ENCODE measurements at places on chromosomes 7 and 10. TPM values are rescaled to one million over a fixed set of nuclear protein-coding genes. Genes with fewer than 3 reads are reported as not detected.
A peak's percentile ranks its signal among the peaks of the same experiment; 100 is the strongest.

The PEX1 gene
- total RNA-seq: 18.1 TPM

DNA sequence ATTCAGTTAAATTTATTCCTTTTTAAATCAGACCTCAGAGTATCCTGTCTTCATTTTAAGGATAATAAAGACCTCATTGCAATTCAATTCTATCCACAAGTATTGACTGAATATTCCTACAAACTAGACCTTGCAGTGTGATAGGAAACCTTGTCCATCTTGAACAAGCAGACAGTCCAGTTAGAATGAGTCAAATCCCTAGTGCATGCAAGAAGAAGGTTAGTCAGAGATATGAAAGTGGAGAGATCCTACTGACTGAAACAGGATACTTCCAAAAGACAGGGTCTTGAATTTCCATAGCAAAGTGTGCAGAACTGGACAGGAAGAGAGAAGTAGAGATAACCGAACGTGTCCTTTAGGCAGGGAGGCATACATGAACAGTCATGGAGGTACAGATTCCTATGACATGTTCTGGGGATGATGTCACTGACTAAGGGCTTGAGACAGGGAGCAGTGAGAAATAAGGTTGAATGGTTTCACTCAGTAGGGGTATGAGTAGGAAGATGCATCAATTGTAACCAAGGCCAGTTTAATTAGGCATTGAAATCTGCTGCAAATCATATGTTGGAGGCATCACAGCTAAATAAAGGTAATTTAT, 45.2 kb downstream of the PPP1R3A start:
- no peak for DNase-seq

DNA sequence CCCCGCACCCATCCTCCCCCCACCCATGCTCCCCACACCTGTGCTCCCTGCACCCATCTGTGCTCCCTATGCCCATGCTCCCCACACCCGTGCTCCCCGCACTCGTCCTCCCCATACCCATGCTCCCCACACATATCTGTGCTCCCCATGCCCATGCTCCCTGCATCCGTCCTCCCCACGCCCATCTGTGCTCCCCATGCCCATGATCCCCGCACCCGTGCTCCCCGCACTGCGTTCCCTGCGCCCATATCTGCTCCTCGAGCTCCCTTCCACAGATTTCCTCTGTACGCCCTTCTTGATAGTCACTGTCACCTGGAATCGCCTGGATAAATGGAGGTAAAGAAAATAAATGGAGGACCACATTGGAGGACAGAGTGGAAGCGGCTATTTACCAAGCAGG, 9.9 kb downstream of the DIP2C start:
- DNase-seq: no peak

The CRTAC1 gene
- not detected for total RNA-seq

The WDFY4 gene
- 2.0 TPM for total RNA-seq

DNA sequence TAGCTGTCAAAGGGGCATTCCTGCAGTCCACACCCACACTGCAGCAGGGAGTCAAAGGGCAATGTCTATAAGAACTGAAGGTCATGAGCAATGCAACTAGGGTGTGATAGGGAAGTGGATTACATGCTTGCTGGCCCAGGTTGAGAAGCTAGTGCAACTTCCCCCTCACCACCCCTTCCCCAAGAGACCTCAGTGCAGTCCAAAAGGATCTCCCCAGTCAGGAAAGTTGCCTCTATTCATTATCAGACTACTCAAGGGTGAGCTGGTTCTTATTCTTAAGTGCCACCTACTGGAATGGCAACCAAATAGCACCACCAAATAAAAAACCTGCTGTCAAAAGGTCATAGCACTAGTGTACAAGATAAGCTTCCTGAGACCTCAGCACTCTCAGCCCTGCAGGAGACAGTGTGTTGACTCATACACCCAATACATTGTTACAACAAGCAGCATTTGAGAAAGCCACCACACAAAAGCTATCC, 28.2 kb downstream of the MTERF1 start:
- DNase-seq: no peak

GRCh38 chr10:118471863-118472262, 123.6 kb downstream of the PRLHR start:
- no peak for DNase-seq

The MMD2 gene
- total RNA-seq: not detected

DNA sequence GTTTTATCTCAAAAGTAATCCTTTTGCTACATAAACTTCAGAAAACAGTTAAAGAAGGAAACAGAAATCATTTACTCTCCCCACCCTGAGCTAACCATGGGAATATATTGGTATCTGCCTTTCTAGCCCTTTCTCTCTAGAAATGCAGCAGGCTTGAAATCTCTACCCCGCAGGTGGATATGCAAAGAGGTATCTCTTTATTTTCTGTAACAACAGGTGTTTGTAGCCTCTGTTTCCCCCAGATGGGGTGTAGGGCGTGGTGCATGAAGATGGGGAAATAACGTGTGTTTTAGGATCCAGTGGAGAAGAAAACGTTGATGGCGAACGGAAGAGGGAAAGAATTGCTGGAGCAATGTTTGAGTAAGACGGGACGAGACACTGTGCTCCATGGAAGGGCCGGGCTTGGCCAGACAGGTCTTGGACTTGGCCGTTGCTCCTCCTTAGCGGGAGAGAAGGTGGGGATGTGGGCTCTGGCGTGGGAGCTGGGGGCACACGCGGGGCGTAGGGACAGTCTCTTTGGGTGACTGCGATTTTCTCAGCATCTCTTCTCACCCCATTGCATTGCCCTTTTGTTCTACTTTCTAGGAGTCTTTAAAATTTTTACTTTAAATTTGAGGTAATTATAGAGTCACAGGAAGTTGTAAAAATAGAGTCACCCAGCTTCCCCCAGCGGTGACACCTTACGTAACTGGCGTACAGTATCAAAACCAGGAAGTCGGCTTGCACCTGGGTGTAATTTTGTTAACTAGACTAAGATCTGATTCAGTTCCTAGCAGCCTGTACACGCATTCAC, 82.9 kb downstream of the ELFN1 start:
- DNase-seq: peak; percentile 45

GRCh38 chr10:130015075-130015695, 51.1 kb upstream of the EBF3 start:
- no peak for DNase-seq

The ANKRD26 gene
- total RNA-seq: 4.0 TPM

GRCh38 chr7:30168835-30169573, 34.2 kb downstream of the MTURN start:
- no peak for DNase-seq

The GPR85 gene
- not detected for total RNA-seq

The LGI1 gene
- total RNA-seq: not detected

GRCh38 chr10:69007260-69007659, 18.7 kb downstream of the KIFBP start:
- no peak for DNase-seq

GRCh38 chr10:119477444-119477843, 65.1 kb downstream of the RGS10 start:
- DNase-seq: no peak

GRCh38 chr7:27656724-27657123, 6.0 kb downstream of the HIBADH start:
- no peak for DNase-seq

The IRF5 gene
- 0.79 TPM for total RNA-seq

GRCh38 chr7:33733870-33734650, 171.3 kb upstream of the BMPER start:
- DNase-seq: no peak

The PALD1 gene
- total RNA-seq: not detected

- DNase-seq: no peak
Measured at GRCh38 chr7:74479961-74480829, 26.5 kb downstream of the GTF2IRD1 start.

DNA sequence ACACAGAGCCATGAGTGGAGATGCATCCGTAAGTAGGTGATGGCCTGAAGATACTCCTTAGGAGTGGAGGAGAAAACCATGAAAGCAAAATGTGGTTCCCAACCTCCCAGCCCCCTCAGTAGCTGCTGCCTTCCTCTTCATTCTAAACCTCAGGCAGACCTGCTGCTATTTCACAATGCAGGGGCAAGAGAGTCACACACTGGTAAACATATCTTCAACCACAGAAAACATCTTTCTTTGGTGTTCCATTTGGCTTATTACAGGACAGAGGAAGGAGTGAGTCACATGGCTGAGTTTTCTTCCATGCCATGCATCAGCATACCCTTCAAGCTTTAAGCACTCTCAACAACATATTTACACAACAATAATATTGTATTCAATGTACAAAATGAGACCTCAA, 342.1 kb downstream of the BMPER start:
- no peak for DNase-seq

GRCh38 chr7:14896461-14896860, 6.1 kb downstream of the DGKB start:
- no peak for DNase-seq

- DNase-seq: no peak
Measured at GRCh38 chr7:12623223-12623622, 52.7 kb downstream of the SCIN start.

The CNPY1 gene
- not detected for total RNA-seq

The BHLHA15 gene
- total RNA-seq: not detected

GRCh38 chr7:108093341-108093740, 36.8 kb downstream of the LAMB4 start:
- no peak for DNase-seq

DNA sequence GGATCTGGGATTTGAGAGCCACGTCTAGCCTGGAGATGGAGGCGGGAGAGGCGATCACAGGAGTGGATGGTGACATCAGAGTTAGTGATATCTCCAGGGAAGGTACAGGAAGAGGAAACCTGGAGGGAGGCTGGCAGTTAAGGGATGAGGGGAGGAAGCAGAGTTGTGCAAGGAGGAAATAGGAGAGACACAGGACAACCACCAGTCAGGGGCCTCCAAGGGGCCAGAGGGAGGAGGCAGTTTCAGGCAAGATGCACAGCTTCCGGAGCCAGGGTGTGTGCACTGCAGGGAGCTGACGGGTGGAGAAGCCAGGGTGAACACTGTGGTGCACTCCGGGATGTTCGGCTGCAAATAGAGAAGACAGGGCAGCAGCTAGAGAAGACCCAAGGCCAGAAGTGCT, 141.2 kb downstream of the GLI3 start:
- DNase-seq: no peak

GRCh38 chr7:45103958-45104843, 7.3 kb downstream of the TBRG4 start:
- no peak for DNase-seq

GRCh38 chr10:77180794-77181193, 456.8 kb downstream of the KCNMA1 start:
- DNase-seq: no peak

GRCh38 chr7:150942001-150942590, 36.0 kb downstream of the KCNH2 start:
- DNase-seq: no peak

DNA sequence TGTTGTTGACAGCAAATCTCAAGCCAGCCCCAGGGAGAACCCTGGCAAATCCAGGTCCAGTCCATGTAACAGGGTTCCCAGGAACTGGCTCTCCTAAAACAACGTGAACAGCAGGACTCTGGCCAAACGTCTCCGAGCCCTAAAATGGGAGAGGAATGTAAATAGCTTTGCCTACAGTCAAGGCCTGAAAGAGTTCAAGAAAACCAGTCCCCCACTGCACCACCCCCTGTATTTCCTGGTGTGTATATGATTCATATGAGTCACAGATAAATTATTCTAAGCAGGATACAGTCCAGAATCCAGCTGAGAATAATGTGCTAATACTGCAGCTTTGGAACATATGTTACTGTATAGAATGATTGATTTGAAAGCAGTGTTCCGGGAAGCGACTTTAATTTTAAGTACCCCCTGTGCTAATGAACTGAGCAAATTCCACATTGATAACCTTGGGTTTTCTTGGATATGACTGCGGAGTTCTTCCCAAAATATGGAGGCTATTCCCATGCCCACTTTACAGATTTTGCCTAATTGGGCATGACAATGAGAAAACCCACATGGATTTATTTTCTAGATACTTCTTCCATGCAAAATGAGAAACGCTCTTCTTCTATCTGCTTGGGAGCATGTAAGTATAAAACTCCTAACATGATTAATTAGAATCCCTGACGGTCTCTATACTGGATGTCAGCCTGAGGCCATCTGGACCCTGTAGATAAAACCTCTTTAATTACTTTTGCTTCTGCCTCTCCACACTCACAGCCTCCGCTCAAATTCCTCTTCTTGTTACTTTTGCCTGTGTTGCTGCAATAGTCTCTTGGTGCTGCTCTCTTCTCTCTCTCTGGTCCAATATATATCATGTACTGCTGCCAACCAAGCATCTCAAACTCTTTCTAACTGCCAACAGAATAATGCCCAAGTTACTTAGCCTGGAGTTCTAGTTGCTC, 50.2 kb downstream of the LAMB4 start:
- no peak for DNase-seq

DNA sequence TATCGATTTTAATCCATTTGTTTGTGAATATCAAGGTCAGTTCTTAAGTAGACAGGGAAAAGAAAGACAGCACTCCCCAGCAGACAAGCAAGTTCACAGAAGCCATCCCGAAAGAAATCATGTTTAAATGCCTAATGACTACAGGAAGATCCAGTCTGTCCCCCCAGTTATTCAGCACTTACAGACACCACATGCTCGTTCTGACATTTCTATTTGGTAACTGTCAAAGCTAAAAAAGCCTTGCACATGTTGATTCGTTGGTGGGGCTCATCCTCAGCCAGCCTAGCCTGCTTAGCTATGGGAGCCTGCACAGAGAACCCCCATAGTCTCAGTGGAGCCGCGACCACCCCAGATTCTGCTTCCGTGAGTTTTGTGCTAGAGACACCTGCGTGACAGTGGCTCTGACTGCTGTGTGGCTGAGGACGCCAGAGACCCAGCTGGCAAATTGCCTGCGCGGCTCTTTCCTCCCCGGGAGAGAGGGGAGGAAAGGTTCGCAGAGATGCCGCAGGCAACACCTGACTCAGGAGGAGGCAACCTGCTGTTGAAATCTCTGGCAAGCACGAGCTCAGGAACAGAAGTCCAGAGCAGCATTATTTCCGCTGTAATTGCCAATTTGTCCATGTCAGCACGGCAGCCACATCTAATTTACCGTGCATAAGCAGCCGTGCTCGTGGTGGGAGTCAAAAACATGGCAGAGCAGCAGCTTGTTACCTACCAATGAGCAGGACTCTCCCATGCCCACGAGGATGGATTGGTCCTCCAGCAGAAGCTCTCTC, 194.2 kb downstream of the GPAM start:
- DNase-seq: no peak

DNA sequence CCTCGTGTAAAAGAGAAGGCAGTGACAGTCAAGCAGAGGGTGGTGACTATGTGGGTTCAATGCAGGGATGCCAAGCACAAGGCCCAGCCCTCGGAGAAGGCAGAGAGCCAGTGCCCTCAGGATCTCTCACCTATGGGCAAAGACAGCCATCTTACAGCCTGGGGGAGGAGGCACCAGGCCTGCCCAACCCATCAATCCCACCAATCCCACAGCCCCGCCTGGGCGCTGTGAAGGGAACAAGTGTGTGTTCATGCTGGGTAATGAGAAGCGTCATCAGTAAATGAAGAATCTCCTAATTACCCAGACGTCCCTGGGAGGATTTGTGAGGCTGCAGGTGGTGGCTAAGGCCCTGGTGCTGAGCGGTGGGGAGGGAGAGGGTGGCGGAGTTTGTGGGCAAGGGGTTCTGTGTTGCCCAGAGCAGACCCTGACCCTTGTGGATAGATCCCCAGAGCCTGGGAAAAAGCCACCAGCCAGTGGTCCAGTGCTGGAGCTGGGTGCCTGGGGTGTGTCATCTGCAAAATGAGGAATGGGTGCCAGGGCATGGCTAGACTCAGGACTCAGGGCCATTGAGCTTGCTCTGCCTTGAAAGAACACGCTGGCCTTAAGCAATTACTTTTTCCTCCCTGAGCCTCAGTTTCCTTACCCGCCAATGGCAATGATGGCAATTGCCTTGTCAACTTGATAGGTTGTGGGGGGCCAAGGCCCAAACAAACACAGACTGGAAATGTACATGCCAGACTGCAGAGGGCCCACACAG, 128.1 kb upstream of the UNC5B start:
- DNase-seq: no peak

Measured in CD8-positive, alpha-beta T cell (primary cell).